ENCODE measurements at places on chromosomes 6 and 20.
A peak's percentile ranks its signal among the peaks of the same experiment; 100 is the strongest.

- DNase-seq: no peak
These were observed 380.9 kb downstream of the GJA1 start for GRCh38 chr6:121816361-121816760.

DNA sequence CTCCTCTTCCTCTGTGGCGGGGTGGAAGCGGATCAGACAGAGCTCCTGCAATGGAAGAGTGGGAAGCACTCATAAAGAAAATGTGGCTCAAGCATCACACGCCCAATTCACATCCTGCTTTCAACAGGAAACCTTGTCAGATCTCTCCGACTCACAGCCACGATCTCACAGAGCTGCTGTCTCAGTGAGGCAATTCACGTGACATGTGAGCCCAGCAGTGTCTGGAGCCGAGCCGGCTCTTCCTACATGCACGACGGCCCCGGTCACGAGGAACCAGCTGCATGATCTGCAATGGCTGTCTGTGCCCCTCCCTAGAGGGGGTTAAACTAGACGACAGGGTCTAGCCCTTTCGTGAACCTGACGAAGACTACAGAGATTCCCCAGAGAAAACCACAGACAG is 29.5 kb upstream of the TCFL5 start:
- DNase-seq: no peak

GRCh38 chr6:2658788-2659187 is 91.9 kb downstream of the MYLK4 start:
- no peak for DNase-seq

DNA sequence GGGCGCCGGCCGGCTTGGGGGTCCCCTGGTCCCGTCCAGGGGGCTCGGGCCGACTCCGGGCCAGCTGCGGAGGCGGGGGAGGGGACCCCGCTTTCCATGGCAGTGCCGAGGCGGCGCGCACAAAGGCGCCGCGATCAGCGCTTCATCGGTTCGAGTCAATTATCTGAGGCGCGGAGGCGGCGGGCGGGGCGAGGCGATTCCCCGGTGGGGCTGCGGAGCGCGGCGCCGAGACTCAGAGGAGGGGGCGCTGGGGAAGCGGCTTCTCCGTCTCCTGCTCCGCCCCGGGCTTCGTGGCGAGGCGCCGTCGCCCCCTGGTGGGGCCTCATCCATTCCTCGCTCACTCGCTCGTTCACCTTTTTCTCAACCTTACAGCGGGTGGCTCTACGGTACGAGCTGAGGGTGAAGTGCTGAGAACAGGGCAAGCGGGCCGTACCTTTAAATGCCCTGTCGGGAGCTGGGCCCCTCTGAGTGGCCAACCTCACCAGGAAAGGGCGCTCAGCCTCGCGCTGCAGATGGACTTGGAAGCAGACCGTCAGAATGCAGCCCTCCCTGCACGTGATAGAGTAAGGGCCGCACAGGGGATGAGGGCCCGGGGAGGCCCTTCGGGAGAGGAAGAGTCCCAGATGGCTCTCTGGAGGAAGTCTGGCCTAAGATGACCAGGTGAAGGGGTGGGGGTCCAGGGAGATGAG is 39.9 kb downstream of the SLC52A3 start:
- DNase-seq: peak; percentile 75

DNA sequence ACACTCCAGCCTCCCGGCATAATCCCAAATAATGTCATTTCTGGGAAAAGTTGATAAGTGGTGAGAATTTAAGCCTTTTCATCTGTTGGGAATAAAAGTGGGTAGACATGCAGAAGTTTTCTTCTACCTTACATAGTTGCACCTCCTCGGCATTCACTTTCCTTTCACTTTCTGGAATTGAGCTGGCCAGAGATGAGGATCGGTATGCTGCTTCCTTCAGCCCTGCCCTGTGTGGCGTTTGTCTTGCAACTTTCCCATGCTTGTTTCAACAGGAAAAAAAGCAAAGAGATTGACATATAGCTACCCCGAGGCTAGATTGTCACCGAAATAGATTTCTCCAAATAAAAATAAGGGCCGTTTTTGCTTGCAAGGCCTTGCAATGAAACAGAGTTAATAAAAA is 65.8 kb upstream of the JAG1 start:
- DNase-seq: peak; percentile 41

GRCh38 chr6:39083231-39083634 is 31.8 kb downstream of the SAYSD1 start:
- no peak for DNase-seq

DNA sequence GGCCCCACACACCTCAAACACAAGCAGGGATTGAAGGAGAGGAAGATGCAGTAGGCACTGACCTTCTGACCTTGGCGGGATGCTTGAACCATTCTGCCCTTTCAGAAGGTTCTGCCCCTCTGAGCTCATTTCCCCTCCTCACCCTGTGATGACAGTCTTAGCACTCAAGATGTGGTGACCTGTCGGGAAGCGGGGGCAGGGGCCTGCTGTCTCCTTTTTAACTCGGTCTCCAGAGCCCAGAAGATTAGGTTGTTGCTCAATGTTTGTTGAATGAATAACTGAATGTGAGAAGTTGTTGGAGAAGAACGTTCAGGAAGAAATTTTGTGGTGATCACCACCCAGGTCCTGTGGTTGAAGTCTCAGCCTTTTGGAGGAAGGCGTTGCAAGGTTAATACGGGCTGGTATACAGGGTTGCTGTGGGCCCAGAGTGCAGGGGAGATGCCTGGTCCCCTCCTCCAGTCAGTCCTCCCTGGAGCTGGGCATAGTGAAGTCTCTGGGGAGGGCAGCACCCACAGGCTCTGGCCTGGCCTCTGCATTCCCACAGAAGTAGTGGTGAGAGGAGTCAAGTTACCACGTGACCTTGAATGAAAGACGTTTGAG is 49.7 kb upstream of the FUCA2 start:
- no peak for DNase-seq

DNA sequence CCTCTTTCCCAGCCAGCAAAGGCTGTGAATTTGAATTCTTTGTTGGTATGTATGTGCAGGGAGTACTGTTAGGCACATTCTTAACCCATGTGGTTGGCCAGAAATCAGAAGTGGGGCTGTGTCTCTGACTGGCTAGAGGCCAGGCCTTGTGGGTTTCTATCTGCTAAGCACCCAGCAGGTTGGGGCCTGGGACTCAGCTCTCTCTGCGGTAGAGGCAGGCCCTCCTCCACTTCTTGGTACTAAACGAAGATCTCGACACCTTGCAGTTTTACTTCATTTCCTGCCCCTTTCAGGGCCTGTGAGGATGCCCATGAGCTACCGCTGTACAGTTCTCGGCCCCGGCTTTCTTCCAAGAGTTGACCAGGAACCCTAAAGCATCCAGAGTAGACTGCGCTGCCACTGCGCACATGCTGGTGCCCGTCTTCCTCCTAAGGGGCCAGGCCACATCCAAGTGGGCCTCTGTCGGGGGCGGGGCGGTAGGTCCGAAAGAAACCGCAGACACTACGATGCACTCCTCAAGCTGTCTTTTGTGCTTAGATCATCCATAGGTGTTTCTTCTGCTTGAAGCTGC is 51.1 kb downstream of the TCP11 start:
- DNase-seq: peak; percentile 78

- no peak for DNase-seq
These were observed 14.6 kb downstream of the CCM2L start for GRCh38 chr20:32024683-32025295.

DNA sequence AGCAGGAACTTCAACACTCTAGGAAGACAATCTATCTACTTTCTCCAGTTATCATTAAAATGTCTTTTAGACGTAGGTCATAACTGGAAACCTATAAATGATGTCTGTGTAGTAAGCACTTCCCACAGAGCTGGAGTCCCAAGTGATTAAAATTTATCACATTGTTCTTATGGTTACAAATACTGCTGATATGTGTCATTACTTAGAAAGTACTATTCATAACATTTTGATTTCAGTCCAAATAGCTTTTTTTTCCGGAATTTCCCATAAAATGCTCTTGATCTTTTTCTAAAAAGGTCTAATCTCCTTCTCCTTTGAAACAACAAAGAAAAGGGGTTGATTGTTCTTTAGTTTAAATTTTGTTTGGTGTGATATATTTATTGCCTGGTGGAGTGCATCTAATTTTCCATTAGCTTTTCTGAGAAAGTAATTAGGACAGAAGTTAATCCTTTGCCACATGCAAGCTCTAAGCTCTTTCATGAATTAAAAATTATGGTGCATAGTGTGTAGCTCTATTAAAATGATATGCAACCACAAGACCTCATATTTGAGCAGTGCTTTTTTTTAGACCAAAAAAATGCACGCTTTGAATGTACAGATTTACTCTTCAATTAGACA is 132.7 kb upstream of the TCF21 start:
- DNase-seq: peak; percentile 31

GRCh38 chr20:48325656-48326433 is 502.0 kb downstream of the PREX1 start:
- no peak for DNase-seq

DNA sequence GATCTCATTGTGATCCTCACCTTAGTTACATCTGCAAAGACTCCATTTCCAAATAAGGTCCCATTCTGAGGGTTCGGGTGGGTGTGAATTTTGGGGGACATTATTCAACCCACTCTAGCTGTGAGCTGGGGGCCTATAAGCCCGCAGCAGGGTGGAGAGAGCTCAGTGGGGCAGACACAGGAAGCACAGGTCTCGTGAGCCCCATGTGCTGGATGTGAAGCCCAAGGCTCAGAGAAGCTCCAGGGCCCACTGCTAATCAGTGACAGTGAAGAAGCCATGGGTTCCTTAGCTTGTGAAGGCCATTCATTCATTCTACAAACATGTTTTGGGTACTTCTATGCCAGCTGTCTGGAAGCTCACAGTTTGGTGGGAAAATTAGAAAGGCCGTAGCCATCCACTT is 47.5 kb downstream of the CHMP4B start:
- DNase-seq: no peak

DNA sequence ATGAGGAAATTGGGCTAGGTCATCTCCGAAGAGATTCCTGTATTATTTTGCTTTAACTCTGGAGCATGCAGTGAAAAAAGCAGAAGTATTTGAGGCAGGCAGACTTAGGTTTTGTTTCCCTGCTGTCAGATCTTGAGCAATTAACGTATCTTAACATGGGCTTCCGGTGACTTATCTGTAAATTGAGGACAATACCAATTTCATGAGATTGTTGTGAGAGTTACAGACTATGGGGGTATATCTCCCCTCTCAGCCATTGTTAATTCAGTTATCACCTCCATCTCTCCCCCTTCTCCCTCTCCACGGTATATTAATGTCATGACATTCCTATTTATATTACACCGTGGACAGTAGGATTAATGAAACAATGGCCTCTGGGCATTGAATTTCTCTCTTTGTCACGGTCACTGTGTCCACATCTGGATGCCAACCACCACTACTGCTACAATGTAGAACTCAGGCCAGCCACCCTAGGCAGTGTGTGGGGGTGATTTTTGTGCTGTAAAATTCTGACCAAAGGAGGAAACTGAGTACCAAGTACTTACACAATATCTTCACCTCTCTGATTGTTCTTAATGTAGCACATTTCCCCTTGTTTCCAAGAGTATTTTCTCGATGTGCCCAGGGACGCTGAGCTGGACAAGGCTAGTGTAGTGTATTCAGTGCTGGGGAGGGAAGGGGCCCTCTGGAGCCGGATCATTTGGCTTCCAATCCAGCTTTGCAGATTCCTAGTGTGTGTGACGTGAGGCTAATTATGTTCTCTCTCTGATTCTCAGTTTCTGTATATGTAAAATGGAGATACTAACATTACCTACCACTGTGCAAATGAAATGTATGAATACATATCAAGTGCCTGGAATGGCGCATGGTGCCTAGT is 77.2 kb downstream of the GCNT2 start:
- DNase-seq: no peak

DNA sequence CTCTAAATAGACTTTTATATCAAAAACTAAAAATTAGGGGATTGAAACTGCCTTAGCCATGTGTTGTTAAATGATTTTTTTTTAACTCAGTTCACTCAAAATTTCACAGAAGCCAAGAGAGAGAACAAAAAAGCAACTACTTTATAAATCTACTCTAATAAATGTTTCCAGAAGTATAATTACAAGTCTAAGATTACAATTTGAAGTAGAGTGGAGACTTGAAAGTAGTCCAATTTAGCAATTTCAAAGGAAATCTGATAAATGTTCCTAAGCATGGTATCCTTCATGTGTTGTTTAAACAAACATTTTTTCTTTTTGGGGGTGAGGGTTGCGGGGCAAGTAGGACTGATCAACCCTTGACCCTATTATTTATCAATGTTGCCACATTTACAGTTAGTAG is 72.6 kb downstream of the PHIP start:
- no peak for DNase-seq

DNA sequence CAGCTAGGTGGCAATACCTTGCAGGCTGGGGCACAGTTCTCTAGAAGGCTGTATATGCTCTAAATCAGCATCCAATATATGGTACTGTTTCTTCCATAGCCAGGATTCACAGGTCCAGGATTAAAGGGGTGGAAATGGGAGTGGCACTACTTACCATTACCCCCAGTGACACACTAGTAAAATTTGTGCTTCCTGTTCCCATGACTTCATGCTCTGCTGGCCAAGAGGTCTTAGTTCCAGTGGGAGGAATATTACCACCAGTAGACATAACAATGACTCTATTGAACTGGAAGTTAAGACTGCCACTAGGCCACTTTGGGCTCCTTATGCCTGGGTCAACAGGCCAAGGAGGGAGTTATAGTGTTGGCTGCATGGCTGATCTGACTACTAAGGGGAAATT is 174.3 kb upstream of the TNFAIP3 start:
- DNase-seq: no peak

DNA sequence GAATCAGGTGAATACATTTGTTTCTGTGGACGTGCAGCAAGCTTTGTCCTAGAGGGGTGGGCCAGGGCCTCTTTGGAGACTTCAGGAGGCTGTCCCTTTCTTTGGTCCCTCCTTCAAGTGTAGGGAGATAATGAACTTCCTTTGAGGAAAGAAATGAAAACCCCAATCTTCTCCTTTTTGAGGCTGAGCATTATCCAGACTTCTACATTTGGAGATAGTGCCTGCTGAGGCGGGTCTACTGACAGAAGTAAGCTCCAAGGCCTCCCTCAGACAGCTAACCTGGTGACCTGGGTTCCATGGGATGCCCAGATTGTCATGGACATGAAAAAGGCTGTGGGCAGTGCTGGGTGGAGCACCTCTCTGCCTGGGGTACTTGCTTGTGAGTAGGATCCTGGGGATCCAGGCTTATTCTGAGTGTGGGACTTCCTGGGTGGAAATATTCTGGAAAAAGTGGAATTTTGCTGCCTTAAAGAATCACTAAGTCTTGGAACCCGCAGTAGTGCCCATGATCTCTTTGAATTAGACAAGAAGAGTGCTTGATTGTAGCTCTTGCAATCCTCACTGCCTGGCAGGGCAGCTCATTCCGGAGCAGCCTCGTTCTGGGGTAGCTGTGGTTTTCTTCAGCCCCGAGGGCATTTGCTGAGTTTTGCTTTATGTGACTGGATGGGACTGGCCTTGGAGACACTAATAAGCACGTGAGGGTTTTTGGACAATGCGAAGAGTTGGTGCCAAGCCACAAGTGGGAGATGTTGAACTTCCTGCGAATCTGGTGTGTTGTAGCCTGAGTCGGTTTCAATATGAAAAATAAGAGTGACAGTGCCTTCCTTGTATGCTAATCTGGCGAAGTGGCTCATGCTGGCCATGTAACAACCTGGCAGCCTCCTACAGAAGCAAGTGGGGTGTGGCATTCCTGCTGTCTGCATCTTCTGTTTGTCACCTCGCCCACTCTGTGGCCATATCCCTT is 28.1 kb downstream of the SNRNP48 start:
- DNase-seq: peak; percentile 80

All from GM03348 (cell line).